ENCODE measurements at places on chromosomes 16 and 17.

DNA sequence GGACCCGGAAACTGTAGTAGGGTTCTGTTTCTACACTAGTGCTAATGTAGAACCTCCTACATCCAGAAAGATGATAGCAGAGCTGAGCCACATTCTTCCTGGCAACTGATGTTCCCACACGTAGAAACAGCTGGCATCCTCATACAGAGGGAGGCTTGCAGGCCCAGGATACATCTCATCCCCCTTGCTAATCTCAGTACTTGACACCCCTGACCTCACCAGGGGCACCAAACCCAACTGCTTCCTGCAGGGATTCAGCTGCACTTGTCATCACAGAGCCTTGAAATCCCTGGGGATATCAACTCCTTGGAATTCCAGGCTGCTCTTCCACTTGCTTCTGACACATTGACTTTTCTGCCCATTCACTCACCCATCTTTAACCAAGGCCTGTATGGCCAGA, 75.2 kb upstream of the HSBP1 start:
- DNase-seq: no peak

- no peak for DNase-seq
These were observed 24.8 kb downstream of the CYB5D2 start for GRCh38 chr17:4167786-4168185.

DNA sequence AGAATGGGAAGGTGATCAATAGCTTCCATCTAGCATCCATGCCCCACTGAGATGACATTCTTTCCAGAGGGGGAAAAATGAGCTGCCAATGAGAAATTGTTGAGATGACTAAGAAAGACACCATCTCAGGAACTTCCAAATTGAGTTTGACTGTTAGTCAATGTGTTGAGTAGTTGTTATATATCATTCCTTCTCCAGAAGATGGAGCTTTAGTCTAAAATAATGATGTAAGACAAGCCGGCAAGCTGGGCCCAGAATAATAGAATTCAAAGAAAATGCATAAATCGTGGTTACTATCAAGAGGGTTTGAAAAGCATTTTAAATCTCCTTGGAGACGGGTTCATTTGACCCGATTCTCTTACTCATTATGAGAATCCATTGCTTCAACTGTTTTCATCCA, 71.0 kb upstream of the ATF7IP2 start:
- DNase-seq: no peak

DNA sequence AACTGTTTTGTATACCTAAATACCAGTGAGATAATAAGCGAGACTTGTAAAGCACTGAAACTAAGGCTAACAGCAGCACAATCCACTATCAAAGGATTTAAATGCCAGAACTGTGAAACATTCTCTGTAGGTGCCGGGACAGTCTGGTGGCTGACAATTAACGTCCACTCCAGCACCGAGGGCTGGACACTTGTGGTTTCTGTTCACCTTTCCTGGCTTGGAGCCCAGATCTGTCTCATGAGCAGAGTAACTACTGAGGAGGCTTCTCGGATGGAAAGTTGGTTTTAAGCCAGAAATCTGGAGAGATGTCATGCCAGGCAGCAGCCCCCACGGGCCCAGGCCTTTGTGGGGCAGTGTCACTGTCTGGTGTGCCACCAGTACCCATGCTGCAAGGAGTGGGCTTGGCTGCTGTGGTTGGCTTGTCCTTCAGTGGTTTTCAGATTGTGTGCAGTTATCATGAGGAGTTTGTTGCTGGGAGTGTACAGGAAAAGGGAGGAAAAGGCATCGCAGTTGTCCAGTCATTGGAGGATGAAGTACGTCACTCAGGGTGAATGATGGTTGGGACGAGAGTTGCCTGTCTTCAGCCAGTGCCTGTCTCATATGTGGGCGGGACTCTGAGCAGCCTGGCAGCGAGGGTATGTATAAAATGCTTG, 35.5 kb downstream of the UBN1 start:
- DNase-seq: no peak

DNA sequence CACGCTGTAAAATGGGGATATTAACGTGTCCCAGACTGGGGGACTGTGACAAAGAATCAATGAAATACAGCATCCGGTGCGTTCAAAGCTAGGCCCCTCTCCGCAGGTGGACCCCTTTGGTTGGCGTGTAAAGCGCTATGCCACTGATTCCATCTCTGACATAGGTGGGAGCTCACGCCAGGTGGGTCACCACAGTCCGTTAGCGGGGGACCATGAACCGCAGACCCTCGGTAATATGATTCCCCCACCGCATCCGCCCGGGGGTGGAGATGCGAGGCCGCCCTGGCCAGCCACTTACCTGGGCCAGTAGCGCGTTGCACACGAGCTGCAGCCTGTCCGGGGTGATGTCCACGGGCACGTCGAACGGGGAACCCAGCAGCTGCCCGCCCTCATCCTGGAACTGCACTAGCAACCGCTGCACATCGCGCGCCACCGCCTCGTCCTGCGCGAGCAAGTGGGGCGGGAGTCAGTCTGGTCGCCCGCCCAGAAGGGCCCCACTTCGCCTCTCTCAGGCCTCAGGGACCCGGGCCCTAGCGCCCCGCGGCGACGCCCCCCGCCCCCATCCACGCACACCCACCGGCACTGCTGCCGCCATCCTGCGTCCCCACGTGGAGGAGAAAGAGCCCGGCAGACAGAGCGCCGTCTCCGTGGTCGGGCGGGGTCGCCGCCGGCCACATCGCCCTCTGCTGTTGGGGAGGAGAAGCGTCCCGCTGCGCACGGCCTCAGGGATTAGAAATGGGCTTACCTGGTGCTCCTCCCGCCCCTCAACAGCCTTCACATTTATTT, at the start of gene NLE1:
NLE1 (minus strand) TSS at position 623 of the 786 bp plus-strand sequence; CDS start at position 595, 28 bp downstream.
- peak; percentile 73 for DNase-seq

DNA sequence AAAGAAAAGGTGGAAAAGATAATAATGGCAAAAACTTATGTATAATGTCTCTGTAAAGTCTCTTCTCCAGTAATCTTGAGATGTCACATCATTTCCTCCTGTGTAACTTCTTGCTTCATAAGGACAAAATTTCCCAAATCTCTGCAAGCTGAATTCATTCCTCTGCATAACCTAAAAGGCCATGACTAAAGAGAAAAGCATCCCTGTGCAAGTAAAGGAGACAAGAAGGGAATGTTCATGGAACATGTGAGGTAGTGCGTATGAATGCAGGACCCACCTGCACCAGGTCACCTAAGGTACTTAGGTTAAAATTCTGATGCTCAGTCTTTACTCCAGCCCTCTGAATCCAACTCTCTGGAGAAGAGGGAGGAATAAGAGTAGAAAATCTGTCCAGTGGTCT, 46.9 kb upstream of the NLK start:
- no peak for DNase-seq

DNA sequence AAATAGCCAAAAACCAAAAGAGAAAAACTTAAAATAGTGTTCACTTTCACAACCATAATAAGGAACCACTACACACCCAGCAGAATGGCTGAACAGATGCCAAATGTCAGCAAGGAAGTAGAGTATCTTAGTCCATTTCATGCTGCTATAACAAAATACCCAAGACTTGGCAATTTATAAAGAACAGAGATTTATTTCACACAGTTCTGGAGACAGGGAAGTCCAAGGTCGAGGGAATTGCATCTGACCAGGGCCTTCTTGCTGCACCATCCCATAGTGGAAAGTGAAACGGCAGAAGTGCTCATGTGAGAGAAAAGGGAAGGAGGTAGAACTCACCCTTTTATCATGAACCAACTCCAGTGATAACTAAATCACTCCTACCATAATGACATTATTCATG, 33.8 kb upstream of the CCL22 start:
- DNase-seq: no peak

GRCh38 chr16:84648595-84649510, 542 bp downstream of the KLHL36 start:
- DNase-seq: no peak

- no peak for DNase-seq
These were observed 45.8 kb downstream of the WDR45B start for GRCh38 chr17:82602487-82602886.

GRCh38 chr16:30119428-30119827, 3.6 kb downstream of the MAPK3 start:
- no peak for DNase-seq

DNA sequence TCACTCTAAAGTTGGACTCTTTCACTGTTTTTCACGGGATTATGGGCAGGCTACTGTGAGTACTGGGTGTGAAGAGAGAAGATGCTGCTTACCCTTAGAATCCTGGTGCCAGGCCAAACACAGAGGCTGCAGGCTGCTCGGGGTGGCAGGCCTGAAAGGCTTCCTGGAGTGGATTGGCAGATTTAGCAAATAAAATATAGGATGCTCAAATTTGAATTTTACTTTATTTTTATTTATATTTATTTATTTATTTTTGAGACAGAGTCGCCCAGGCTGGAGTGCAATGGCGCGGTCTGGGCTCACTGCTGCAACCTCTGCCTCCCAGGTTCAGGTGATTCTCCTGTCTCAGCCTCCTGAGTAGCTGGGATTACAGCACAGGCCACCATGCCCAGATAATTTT, 14.9 kb upstream of the STAC2 start:
- DNase-seq: no peak

- no peak for DNase-seq
These were observed 1.1 kb downstream of the PGAP6 start for GRCh38 chr16:380762-381011.

GRCh38 chr17:46770818-46771560, 47.5 kb downstream of the WNT3 start:
- DNase-seq: no peak

DNA sequence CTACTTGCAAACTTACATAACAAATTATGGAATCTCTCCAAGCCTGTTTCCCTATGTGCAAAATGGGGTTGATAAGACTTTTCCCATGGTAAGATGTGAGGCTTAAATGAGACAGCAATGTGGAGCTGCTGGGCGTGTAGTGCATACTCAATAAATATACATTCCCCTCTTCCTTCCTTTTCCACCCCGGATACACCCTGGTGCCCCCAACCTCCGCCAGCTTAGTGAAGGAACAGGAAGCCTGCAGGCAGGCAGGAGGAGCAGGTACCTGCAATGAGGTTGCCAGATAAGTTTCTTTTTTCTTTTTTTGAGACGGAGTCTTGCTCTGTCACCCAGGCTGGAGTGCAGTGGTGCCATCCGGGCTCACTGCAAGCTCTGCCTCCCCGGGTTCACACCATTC, 14.9 kb downstream of the C17orf50 start:
- no peak for DNase-seq

DNA sequence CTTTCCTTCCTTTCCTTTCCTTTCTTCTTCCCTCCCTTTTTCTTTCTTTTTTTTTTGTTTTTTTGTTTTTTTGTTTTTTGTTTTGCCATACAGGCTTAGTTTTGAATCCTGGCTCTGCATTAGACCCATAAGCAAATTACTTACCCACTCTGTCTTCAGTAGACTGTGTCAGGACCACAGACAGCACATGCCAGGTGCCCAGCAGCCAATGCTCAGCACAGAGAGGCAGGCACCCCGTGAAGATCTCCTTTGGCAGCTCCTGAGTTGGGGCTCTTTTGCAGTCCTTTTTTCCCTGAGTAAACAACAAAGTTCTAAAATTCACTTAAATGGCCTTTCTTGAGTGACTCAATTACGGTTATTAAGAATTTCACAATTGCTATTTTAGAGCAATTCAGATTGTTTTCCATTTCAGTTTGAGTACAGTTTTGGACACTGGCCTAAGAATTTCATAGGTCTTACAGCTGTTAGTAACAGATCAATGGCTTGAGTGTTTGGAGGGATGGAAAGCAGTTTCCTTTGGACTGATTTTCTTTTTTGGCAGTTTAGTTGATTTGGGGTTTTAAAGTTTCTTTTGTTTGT, 26.2 kb upstream of the SLC5A11 start:
- DNase-seq: no peak

DNA sequence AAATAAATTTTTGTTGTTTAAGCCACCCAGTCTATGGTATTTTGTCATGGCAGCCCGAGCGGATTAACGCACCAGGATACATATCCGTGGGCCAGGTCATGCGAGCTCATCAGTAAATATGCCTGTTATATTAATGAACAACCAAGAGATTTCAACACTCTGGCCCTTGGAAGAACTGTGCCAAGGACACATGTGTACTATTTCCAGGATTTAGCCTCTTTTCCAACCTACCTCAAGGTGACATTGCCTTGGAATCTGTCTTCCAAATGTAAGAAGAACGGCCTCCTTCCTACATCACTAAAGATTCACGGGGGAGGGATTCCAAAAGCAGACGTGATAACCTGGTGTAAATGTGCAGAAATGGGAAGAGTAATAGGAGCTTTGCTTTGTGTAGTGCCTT, 72.8 kb upstream of the DYNLRB2 start:
- no peak for DNase-seq

DNA sequence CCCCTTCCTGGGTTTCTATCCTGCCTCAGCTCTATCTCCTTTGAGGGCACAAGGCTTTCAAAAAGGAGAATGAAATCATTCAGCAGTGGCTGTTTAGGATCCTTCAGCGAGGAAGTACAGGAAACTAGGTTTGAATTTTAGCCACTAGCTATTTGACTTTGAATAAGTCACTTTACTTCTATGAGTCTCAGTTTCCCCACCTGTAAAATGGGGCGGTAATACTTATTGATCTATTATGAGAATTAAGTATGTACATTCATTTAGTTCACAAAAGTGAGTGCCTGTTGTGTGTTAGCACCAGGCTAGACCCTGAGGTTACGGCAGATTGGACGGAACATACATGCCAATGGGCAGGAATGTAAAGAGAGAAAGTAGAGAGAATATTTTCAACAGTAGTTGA, 6.6 kb downstream of the CDH1 start:
- no peak for DNase-seq

DNA sequence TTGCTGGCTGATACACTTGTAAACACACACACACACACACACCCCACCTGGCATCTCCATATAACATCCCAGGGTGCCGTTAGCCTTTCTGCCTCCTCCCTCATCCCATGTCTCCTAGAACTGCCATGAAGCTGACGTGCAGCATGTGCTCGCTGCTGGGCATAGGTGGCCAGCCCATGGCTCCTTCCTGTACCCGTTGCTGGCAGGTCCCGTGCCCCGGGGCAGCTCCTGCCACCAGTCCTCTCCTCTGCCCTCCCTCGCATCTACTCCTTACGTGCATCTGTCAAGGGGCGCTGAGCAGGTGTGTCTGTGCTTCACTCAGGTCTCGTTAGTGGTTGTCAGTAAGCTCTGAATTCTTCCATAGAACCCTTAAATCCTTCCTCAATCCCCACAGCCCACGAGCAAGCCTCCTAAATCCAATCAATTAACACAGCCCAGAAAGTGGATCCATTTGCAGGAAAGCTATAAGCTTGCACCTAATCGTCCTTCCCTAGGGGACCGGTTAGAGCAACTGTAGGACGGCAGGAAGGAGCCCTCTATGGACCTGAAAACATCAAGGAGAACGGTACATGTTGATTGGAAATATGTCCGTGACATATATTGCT, 218.1 kb upstream of the FOXF1 start:
- DNase-seq: no peak

DNA sequence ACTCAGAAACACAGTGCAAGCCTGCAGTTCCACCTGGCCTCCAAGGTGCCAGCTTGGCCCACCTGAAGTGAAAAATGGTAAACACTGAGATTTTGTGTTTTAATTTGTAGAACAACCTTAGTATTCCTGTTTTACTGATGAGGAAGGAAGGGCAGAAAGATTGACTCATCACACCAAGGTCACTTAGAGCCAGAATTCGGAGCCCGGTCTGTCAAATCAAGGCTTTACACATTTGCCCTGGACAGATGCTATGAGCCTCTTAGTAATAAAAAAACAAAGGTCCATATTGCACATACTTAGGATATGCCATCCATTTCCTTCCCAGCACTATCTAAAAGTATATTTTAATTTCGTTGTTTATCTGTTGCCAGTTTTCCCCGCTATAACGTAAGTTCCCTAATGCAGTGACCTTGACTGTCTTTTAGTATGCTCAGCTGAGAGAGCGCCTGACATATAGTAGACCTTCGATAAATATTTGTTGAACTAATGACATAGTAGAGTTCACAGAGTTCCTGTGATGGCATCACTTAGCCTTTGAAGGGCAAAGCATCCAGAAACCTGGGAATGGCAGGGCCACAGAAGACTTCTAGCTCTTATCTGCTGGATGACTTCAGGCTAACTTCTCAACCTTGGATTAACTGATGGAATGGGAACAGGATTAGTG, 7.2 kb upstream of the TBKBP1 start:
- no peak for DNase-seq
